ENCODE measurements at places on chromosomes 7 and 10. TPM values are rescaled to one million over a fixed set of nuclear protein-coding genes. Genes with fewer than 3 reads are reported as not detected.

Gene TSPAN14
- total RNA-seq = 98.0 TPM

Gene MMRN2
- total RNA-seq = 57.2 TPM

Gene LBX1
- not detected for total RNA-seq

Gene SUGCT
- 2.2 TPM for total RNA-seq

Gene FOXP2
- total RNA-seq = 29.7 TPM

Gene PLCE1
- 13.0 TPM for total RNA-seq

Gene ZNF365
- total RNA-seq = 0.74 TPM

Gene OGDHL
- 3.4 TPM for total RNA-seq

DNA sequence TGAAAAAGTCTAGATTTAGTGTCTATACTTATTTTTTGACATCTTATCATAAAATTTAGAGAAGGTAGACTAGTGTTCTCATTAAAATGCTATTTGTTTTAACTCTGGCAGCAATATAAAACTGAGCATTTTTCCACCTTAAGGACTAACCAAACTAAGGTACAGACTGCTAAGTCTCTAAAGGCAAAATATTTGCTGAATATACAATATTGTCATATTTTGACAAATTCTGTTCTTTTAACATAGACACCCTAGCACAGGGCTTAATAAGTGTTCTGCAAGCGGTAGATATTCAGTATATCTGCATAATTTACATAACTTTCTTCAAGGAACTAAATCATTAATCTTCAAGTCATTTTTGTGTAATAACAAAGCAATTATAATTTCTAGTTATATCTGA, 8.6 kb downstream of the RTKN2 start:
- no peak overlapping the region for H3K27ac ChIP-seq
- no peaks in the 10 kb centered on the region for H3K4me1 ChIP-seq
- DNase-seq = no peak
- no peak overlapping the region for H3K4me3 ChIP-seq
- no peaks in the 10 kb centered on the region for H3K36me3 ChIP-seq

DNA sequence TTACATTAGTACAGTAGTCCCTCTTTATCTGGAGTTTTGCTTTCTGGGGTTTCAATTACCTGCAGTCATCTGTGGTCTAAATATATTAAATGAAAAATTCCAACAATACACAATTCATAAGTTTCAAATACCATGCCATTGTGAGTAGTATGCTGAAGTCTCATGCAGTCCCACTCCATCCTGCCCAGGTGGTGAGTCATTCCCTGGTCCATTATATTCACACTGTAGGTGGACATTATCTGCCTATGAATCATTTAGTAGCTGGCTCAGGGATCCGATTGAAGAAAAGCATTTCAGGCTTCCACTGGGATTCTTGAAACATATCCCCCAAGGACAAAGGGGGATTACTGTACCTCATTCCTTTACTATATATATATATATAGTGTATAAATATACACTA, 298.2 kb upstream of the GALNT17 start:
- H3K4me1 ChIP-seq = no peaks in the 10 kb centered on the region
- H3K27me3 ChIP-seq = no peaks in the 10 kb centered on the region
- H3K27ac ChIP-seq = no peak overlapping the region
- no peak overlapping the region for H3K4me3 ChIP-seq
- no peak for DNase-seq

GRCh38 chr10:133528296-133528844, 1.2 kb downstream of the CYP2E1 start:
- H3K27ac ChIP-seq = no peak overlapping the region
- peak overlapping the region; percentile 13 for H3K4me3 ChIP-seq
- H3K27me3 ChIP-seq = peaks cover 20% of the 10 kb centered on the region
- H3K4me1 ChIP-seq = peaks cover 16% of the 10 kb centered on the region
- no peak for DNase-seq

DNA sequence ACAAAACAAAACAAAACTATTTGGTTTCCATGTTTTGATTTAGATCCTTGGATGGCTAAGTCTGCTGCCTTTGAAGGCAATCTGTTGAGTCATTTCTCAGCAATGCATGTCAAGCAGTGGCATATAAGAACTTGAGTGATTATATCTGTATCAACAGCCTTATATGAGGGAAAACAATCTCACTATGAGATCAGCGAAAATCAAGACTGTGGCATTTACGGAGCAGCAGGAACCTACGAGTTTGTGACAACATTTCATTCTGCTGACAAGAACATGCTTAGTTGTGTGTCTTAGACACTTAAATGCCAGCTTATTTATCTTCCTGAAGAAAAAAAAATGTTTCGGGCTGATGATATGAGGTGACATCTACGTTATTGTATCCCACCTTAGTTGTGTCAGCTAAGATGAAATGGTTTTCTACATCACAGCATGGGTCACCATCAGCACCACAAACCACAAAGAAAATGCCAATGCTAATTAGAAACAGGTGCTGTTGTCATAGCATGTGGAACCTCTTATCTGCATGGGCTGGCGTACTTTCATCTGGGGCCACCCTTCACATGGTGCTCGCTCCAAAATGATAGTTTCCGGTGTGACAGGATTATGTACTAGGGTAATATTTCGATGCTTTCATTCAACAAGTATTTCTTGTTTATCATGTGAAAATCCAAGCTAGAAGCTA, 1085.5 kb downstream of the SORCS1 start:
- no peak overlapping the region for H3K27ac ChIP-seq
- DNase-seq = no peak
- no peaks in the 10 kb centered on the region for H3K27me3 ChIP-seq
- H3K4me1 ChIP-seq = no peaks in the 10 kb centered on the region

DNA sequence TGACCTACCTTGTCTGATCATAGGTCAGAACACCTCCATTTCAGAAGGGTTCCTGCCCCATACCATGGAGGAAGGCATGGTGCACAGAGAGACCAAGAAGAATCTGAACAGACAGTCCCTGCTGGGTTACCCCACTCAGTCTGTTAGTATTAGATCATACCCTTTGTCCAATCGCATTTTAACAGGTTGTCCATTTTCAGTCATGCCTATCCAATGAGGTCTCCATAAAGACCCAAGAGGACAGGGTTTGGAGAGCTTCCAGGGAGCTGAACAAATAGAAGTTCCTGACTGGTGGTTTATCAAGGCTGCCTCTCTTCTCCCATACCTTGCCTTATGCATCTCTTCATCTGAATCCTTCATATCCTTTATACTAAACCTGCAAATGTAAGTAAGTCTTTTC, 21.2 kb upstream of the SLC16A12 start:
- H3K4me3 ChIP-seq = no peak overlapping the region
- H3K27me3 ChIP-seq = no peaks in the 10 kb centered on the region
- H3K4me1 ChIP-seq = no peaks in the 10 kb centered on the region
- H3K36me3 ChIP-seq = no peaks in the 10 kb centered on the region
- no peak overlapping the region for H3K27ac ChIP-seq

DNA sequence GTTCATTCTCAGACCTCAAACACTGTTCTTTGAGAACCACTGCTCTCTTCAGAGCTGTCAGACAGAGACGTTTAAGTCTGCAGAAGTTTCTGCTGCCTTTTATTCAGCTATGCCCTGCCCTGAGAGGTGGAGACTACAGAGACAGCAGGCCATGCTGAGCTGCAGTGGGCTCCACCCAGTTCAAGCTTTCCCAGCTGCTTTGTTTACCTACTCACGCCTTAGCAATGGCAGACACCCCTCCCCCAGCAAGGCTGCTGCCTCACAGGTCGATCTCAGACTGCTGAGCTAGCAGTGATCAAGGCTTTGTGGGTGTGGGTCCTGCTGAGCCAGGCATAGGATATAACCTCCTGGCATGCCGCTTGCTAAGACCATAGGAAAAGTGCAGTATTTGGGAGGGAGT, 80.5 kb upstream of the CYP2C9 start:
- H3K4me1 ChIP-seq = no peaks in the 10 kb centered on the region
- DNase-seq = no peak
- H3K36me3 ChIP-seq = no peaks in the 10 kb centered on the region
